ENCODE measurements at places on chromosomes 12 and 14.

DNA sequence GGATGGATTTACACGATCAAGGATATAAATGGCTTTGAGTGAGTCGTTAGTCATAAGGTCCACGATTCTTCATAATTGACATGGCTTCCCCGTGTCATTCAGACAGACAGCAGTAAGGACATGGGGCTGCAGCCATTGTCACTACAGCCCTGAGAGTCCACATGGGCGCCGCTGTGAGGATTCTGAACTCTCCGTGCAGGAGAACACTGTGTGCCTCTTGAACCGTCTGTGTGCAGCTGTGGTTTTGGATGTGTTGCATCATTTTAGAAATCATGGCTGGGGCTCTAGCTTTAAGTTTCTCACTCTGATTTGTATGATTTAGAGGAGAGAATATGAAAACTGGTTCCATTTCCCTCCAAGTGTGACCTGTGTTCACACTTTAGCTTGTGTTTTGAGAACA lies 47.2 kb downstream of the NPAS3 start:
- DNase-seq = no peak

DNA sequence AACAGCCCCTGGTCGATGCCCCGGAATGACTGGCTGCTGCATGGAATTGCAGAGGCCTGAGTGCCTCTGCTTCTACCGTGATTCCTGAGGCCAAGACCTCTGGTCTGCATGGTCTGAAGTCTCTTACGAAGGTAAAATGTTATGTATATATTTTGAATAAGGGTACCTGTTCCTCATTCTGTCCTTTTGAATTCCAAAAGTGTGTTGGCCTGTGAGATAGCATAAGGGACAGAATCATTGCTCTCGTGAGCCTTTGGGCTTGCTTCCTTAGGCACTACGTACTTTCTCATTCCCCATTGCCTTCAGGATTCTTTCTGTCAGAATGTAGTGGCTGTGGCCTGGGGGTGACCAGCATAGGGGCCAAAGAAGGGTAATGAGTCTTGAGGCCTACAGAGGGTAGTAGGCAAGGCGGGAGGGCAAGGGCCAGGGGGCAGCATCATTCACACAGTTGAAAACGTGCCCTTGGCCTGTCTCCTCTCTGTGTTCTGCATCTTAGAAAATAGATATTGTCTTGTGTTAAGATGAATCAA lies 19.5 kb downstream of the TRAF3 start:
- no peak for DNase-seq

DNA sequence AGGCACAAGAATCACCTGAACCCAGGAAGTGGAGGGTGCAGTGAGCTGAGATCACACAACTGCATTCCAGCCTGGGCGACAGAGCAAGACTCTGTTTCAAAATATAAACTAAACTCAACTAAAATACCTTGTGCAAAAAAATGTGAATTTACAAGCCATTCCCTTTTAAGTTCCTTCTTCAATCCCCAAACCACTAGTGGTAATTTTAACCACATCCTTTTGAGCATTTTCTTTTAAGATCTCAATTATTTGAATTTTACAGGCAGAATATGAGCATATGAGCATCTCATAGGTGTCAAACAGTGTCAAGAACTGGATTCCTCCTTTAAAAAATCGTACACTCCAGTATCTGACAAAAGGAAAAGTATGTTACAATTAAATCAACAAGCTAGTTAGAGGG lies 57.0 kb upstream of the NPFF start:
- DNase-seq = no peak

DNA sequence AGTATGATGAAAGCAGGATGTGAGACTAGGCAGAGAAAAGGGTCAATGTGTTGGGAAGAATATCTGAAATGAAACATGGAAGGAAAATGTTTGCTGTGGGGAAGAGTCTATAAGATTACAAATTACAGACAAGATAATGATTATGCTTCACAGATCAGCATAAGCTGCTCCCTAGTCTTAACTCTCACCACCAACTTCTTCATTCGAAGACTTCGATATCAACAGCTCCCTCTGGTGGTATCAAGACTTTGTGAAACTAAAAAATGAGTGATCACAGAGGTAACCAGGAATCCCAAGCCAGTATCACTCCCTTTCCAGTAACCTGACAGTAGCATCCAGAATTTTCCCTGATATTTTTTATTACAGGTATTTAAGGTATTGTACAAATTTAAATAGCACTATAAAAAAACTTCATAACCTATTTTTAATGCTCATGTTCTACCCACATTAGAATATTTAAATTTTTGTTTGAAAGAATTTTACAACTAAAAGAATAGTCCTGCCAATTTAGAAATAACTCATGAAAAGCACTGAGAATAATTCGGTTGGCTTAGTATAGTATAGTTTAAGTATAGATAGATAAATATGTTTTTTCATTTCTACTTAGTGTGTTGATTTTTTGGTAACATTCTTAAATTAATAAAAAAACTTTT lies 84.4 kb downstream of the C2CD5 start:
- DNase-seq = peak; percentile 73

DNA sequence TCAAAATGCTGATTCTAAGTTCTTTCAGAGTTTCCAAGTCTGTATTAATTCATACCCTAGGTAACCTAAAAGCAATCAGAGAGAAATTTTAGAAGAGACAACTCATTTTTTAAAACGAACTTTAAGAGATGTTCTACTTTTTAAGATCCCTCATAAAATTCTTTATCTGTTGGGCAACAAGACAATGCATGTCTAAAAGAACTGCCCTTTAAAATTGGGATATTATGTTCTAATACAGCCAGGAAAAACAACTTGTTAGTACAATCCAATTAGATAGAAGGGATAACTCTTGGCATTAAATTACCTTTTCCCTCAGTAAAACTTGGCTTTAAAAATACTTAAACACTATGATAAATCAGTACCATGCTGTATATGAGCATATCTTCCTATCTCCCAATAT lies 15.6 kb downstream of the DICER1 start:
- DNase-seq = no peak

- peak; percentile 35 for DNase-seq
Observed at GRCh38 chr12:108305520-108305919, 33.6 kb downstream of the CMKLR1 start.

- DNase-seq = no peak
Observed at GRCh38 chr12:94434171-94434570, 25.5 kb downstream of the CEP83 start.

GRCh38 chr14:90757452-90757851 lies 58.8 kb downstream of the TTC7B start:
- DNase-seq = no peak

- DNase-seq = no peak
Observed at GRCh38 chr12:95506707-95507523, 33.0 kb downstream of the METAP2 start.

GRCh38 chr12:44960856-44961255 lies 84.7 kb upstream of the NELL2 start:
- peak; percentile 24 for DNase-seq

- peak; percentile 14 for DNase-seq
Observed at GRCh38 chr12:12859690-12860089, 31.7 kb upstream of the GPRC5A start.

DNA sequence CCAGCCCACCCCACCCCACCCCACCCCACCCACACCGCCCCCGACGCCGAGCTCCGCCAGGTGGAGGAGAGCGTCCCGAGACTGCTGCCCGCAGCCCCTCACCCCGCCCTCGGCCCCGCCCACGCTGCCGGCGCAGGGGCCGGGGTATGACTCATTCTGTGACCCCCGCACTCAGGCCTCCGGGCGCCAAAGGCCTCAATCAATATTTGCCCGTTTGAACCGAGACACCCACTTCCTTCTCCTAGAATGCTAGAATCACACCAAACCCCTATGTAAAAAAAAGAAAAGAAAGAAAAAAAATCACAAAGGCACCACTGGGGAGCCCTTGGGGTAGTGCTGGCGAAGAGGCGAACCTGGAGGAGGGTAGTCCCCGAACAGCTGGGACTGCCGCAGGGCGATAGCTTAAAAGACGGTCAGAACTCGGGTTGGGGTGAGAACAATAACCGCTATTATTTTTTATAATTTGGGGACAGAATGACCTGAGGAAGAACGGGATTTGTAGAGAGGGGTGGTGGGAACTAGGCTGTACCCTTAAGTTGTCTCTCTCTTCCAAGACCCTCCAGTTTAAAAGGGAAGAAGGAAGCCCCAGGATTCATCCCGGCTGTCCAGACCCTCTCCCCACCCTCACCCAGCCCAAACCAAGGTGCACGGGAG lies 894 bp downstream of the KRT8 start:
- peak; percentile 43 for DNase-seq

DNA sequence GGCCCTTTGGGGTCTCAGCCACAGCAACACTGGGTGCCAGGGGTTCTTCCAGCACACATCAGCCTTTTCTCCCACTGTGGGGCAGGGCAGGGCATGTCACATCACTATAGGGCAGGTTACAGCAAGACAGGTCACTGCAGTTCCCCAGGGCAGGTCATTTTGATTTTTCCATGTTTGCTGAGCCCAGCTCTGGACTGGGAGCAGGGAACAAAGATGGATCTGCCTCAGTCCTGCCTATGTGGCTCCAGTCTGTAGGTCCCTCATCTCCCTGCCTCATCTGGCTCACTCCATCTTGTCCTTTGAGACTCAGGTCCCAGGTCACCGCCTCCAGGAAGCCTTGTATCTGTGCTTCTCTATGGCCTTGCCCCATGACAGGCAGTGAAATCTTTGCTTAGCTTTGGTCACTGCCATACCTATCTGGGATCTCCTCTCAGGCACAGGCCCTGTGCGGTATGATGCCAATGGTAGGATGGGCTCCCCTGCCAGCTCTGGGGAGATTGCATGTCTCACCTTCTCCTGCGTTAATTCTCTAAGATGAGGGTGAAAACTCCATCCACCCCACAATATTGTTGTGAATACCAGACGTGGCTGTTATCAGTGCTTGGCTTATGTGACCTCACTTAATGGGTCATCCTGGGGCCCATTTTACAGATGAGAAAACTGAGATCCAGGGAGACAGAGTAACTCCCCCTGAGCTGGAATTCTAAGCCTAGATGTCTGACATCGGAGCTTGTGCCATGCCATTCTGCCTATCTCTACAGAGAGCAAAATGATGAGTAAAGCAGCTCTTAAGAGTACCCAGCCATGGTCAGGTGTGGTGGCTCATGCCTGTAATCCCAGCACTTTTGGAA lies 1.5 kb downstream of the SERPINA6 start:
- no peak for DNase-seq

DNA sequence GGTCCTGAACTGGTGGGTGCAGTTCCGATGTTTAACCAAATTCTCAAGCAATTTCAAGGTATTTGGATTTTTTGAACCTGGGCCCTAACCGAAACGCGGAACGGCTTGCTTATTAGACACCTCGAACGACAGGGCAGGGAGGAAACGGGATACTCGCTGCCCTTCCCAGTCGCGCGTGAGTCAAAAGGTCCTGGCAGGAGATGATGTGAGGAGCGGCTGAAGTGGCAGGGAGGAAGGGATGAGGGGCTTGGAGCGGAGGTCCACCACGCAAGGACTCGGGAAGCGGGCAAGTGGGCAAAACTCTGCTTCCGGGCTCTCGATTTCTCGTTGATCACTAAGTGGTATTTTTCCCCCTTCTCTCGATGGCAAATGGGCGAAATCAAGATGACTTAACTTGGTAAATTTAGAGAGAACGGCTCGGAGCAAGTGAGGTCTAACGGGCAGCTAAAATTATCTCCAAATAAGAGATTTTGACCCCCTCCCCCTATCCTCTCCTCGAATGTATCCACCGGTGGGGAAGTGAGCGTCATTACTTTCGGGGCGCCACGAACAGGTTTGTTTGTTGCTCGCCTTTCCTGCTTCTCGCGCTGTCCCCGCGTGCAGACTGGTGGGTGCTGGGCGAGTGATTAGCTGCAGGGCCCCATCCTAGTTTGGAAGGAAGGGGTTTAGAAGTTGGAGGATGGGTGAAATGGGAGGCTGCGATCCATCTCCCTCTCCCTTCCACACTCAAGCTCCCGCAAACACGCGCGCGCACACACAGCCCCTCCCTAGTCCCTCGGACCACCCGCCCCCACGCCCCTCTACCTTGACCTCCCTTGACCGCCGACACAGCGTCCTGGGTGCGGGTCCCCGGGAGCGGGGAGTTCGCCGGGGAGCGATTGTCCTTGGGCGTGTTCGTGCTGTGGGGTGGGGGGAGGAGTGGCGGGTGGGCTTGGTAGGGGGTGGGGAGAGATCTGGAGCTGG lies 986 bp upstream of the NTF3 start:
- DNase-seq = no peak

DNA sequence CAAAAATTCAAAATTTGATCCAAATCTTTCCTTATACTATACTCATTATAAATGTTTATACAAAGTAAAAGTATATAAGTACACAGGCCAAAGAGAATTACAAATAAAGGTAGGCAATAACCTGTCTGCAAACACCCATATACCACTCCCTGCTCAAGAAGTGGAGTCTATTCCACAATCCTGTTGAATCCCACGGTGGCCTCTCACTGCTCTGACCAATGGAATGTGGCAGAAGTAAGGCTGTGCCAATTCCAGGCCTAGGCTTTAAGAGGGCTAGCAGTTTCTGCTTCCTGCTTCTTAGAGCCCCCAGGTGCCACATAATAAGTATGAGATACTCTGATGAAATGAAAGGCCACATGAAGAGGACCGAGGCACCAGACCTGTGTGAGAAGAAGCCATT lies 79.8 kb upstream of the CFL2 start:
- DNase-seq = no peak

DNA sequence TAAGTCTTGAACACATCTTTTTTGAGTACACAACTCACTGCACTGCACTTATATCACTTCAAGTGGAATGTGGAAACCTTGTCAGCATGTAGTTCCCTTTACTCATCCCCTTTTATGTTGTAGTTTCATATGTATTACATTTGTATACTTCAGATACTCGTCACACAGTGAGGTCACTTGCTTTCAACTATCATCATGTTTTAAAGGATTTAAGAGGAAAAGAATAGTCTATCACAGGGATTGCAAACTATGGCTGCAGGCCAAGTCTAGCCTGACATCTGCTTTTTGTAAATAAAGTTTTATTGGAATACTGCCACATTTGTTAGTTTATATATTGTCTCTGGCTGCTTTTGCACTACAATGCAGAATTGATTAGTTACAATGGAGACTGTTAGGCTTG lies 24.3 kb downstream of the CNOT2 start:
- DNase-seq = peak; percentile 44

DNA sequence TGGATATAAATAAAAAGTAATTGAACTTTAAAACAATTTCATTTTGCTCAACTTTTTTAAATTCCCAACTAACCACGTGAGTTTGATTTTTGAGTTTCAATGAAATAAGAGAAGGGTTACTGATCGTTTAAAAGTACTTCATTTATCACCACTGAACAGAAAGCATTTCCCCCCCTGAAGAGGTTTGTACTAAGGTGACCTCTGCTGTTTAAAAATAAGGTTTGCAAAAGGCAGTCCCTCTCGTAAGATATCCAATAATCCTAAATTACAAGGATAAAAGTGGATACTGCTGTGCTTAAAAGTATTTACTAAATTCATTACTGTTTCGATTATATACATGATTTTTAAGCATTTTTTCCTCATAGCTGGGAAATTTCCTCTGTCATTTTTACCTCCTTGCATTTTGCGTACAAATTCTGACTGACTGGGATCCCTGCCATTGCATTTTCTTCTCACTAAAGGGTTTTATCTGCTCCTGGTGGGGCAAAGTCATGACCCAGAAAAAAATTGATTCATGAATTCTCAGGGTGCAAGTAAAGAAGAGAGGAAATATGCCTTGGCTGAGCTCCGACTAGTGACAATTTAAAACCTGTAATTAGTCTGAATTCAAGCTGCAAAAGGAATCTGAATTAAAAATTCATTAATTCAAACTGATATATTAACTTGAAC lies 463.8 kb downstream of the PRKD1 start:
- DNase-seq = no peak

Data from RKO (cell line).